GM12878 (cell line): ENCODE measurements at places on chromosomes 6 and 20.
A peak's percentile ranks its signal among the peaks of the same experiment; 100 is the strongest.

- no peak for DNase-seq
These were observed 265.2 kb downstream of the QKI start for GRCh38 chr6:163679753-163680152.

DNA sequence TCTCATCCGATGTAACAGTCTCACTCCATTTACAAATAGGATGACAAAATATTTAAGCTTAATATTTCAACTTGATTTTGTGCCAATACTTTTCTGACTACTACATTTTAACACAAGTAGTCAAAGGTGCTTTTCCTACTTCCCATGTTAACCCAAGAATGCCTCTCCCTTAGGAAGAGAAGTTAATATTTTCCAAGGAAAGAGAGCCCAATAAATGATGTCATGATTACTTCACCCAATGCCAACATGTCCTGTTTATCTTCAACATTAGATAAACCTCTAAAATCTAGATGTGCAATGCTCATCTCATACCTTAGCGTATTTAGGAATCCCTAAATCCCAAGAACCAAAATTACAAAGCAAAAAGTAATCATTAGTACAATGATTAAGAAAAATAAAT, 156.7 kb upstream of the TENT5A start:
- DNase-seq: no peak

DNA sequence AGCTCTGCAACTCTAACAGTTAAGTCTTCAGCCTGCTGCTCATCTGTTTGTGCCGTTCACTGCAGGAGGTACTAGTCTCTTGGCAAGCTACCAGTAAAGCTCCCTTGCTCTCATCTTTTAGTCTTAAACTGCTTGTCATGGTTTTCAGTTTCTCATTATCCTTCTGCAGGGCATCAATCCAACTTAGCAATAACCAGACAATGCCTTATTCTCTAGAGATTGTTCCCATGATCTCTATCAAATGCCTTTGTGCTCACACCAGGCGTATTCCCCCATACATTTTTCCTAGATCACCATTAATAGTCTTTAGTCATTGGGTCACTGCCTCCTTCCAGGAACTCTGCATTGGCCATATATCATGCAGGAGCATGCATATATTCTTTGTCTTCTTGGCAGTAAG, 171.3 kb downstream of the GRM1 start:
- no peak for DNase-seq

DNA sequence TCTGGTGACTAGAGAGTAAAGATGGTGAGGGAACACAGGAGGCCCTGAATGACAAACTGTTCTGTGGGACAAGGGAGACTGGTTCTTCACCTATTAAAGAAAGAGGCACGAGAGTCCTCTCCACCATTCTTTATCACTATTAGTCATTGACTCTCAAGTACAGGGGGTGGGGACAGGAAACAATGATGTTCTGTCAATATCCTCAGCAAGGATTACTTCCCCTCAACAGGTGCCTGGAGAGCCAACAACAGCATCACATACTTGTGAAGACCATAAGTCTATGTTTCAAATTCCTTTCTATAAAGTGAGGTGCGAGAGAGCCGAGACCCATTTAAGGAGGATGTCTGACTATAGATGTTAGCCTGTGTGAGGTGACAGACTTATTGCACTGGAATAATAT, 72.4 kb upstream of the TBC1D7 start:
- peak; percentile 39 for DNase-seq

GRCh38 chr20:2709205-2709981, 16.8 kb downstream of the EBF4 start:
- DNase-seq: no peak
